ENCODE measurements at places on chromosomes 2 and 18.

GRCh38 chr2:96146881-96147592, 1.8 kb upstream of the DUSP2 start:
- DNase-seq = no peak

DNA sequence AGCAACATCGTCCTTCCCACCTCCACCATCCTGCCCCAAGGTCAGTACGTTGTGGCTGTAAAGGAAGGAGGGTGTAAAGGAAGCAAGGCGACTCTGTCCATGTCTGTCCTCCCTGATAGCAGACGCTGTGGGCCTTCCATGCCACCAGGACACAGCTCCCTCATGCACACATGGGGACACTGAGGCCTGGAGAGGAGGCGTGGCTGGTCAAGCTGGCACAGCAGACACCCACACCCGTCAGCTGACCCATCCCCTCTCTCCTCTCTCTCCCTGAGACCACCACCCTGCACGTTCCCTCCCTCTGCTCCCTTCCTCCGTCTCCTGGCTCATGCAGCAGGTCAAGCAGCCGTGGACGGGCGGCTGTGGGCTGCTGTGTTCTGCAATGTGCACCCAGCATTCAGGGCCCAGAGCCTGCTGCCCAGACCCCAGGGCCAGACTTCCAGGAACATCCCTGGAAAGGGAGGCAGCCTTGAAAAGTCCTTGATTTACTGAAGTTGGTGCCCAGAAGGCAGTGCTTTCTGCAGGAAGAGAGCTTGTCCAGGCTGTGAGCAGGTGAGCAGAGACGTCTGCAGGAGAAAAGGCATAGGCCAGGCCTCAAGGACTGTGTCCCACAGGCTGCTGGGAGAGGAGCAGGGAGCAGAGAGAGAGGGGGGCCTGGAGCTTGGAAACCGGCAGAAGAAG, 133.6 kb downstream of the DDX1 start:
- DNase-seq = no peak

DNA sequence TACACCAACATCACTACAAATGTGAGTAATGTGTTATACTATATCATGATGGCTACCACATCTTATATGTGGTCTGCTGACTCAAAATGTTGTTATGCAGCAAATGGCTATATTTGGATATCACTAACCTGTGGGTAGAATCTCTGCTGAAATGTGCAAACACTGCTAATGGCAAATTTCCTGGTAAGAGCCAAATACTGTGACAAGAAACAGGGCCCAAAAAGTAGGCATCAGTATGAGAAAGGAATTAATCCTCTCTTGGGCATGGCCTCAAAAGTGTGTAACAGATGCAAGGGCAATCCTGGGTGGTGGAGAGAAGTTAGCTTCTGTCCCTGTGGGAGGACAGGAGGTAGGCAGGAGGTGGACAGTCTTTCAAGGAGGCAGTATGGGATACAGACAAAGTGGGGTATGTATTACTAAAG, 13.3 kb downstream of the ATF2 start:
- DNase-seq = no peak

- no peak for DNase-seq
These were observed 291.0 kb upstream of the DOK6 start for GRCh38 chr18:69109686-69110085.

GRCh38 chr2:116250376-116250775, 1564.1 kb upstream of the DDX18 start:
- DNase-seq = no peak

GRCh38 chr18:12946549-12947284, 1.1 kb upstream of the SEH1L start:
- DNase-seq = no peak

- DNase-seq = no peak
These were observed 4.9 kb downstream of the IRS1 start for GRCh38 chr2:226794751-226795171.

- DNase-seq = no peak
These were observed 136.5 kb upstream of the CTDP1 start for GRCh38 chr18:79542876-79543750.

- DNase-seq = no peak
These were observed 180.7 kb upstream of the CRIM1 start for GRCh38 chr2:36174920-36175319.

DNA sequence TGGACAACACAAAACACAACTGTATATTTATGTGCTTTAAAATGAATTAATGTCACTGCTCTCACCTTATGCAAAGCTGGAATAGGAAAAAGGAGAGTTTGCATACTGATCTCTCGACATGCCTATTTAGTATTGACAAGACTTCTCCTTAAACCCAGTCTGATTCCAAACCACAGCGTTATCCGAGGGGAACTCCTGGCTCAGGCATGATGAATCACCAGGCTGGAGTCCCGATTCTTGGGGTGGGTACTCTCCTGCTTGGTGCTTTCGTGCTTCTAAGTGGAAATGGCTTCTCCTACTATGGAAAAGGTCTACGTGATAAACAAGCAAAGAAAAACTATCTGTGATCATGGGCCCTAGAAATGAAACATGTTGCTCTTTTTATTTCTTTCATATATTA, 88.9 kb upstream of the SLC35G4 start:
- no peak for DNase-seq

DNA sequence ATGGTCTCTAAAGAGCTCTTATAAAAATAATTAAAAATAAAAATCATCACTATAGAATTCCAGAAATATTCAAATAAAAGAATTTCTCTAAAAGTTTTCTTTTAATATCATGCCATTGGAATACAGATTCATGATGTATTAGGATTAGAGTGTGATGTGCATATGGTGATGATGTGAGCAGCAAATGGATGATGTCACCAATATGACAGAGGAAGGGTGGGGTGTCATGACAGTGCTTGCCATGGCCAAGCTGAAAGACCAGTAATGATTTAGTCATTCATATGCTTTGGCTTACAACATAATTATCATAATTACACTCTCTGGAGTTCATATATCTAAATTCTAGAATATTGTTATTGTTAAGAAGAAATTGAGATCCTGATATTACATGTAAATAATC, 27.4 kb upstream of the TTC32 start:
- no peak for DNase-seq

GRCh38 chr2:46843316-46843715, 72.3 kb downstream of the MCFD2 start:
- no peak for DNase-seq
